ENCODE measurements at places on chromosomes 5 and 9.

GRCh38 chr5:84445049-84445685, 60.5 kb upstream of the EDIL3 start:
- DNase-seq: no peak

DNA sequence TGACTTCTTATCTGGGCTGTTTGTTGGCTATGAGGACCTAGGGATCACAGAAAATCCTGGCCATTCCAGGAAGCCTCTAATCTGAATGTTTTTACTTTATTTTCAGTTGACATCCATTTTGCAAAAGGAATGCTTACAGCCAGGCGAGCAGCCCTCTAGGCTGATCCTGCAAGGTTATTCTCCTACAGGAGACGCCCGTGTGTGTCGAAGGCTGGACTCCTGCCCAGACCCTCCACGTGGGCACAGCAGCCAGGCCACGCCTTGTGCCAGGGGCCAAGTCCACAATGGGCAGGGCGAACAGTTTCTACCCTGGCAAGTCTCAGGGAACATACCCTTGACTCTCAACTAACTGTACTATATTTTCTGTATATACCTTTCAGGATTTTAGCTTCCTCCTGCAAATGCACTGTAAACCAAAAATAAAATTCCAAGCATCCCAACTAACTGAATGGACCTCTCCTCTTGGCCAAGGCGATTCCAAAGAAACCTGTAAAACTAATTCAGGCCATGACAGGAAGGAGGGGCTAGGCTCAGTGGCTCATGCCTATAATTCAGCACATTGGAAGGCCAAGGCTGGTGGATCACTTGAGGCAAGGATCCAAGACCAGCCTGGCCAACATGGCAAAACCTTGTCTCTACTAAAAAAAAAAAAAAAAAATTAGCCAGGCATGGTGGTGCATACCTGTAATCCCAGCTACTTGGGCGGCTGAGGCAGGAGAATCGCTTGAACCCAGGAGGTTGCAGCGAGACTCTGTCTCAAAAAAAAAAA, 5.7 kb downstream of the CMBL start:
- peak; percentile 55 for DNase-seq

- DNase-seq: peak; percentile 96
Observed at GRCh38 chr5:96433066-96433447, at the start of gene PCSK1. PCSK1 (minus strand) TSS chr5:96433248; CDS start chr5:96433042, 206 bp downstream.

- peak; percentile 2 for DNase-seq
Observed at GRCh38 chr5:64166201-64166959, 737 bp downstream of the RNF180 start.

DNA sequence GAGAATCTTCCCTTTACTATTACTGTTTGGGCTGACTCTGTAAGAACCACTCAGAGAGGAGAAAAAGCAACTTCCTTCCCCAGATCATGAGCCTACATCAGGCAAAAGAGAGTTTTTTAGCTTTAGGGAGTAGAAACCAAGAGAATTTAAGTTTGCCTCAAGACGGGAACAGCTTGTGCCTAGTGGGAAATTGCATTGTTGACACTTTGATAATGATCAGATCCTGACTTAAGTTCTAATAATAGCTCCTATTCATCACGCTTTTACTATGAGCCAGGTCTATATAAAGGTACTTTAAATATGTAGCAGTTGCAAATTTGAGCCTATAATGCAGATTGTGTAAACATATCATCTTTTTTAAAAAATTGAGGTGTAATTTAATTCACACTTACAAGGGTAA, 298.2 kb downstream of the MAN2A1 start:
- DNase-seq: no peak

DNA sequence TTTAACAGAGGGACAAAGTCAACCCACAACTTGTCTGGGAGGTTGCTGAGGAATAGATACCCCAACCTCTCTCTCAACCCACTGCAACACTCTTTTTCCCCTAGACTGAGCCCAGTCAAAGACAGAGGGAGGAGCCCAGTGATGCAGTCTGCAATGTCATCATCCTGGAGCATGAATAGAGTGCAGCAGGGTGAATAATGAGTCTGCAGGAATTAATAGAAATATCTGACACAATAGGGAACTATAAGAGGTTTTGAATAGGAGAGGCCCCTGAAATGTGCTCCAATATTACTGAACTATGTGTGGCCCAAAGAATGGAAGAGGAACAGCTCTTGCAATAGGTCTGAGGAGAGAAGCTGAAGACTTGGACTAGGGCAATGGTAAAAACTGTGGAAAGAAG, 59.1 kb downstream of the PDCD1LG2 start:
- DNase-seq: no peak

GRCh38 chr9:97348871-97349270, 41.4 kb downstream of the CCDC180 start:
- no peak for DNase-seq
